ENCODE measurements at places on chromosomes 7 and 10.

DNA sequence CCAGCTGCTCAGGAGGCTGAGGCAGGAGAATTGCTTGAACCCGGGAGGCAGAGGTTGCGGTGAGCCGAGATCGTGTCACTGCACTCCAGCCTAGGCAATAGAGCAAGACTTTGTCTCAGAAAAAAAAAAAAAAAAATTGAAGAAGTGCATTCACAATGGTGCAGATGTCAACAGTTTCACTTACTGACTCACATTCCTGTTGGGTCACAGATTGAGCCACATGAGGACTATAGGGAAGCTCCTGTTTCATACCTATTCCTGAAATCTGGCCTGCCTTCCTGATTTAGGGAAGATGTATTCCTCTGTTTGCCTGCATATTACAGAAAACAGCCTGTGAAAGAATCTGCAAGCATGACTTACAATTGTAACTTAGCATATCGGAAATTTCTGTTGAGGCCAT is 78.2 kb downstream of the AKR1C4 start:
- no peak for DNase-seq

- peak; percentile 67 for DNase-seq
These were observed 27.4 kb downstream of the PILRA start for GRCh38 chr7:100400656-100401055.

GRCh38 chr7:8418629-8419245 is 14.7 kb upstream of the NXPH1 start:
- DNase-seq: peak; percentile 56

DNA sequence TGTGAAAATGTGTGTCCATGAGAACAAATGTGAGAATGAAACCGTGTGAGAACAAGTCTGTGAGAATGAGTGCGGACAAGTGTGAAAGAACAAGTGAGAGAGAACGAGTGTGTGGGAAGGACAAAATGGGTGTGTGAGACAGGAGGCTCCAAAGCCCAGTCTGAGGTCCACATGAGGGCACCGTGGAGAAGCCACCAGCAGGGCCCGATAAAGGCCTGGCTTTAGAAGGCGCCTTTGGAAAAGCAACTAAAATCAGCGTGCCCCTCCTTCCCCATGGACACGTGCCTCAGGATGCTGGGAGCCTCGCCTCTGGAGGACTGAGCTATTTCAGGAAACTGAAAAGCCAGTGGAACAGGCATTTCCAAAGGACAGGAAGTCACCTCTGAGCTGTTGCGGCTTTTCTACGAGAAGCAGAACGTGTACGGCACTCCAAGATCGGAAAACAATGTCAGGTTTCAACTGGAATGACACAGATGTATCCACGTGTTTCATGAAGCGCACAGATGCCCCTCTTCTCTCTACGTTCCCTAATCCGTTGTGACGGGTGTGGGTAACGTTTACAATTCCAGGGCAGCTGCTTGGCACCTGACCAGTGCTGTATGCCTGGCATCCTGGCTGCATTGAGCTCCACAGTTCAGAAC is 46.4 kb downstream of the ESYT2 start:
- no peak for DNase-seq

GRCh38 chr7:16135658-16136057 is 285.7 kb downstream of the CRPPA start:
- DNase-seq: no peak

GRCh38 chr7:1045069-1046063 is 1.0 kb downstream of the GPR146 start:
- DNase-seq: no peak

All from glutamatergic neuron (in vitro differentiated cells).